ENCODE measurements at places on chromosomes 7 and 10.

DNA sequence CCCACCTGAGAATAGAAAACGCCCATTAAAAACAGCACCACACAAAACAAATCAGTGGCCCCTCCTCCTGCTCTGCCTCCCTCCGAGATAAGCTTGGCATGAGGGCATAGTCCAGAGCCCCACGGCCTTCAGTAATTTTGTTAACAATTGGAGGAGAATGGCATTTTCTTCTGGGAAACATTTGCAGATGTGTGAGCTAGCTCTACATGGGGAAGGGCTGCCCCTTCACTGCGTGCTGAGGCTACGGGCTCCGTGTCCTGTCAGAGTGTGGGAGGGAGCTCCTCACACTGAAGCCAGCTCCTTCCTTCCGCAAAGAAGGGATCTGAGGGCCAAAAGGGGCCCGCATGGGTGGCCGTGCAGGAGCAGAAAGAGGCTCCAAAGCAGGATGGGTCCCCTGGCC lies 15.2 kb downstream of the GRK5 start:
- no peak for DNase-seq

- no peak for DNase-seq
These were observed 93.6 kb downstream of the CTNNA3 start for GRCh38 chr10:67602268-67602950.

DNA sequence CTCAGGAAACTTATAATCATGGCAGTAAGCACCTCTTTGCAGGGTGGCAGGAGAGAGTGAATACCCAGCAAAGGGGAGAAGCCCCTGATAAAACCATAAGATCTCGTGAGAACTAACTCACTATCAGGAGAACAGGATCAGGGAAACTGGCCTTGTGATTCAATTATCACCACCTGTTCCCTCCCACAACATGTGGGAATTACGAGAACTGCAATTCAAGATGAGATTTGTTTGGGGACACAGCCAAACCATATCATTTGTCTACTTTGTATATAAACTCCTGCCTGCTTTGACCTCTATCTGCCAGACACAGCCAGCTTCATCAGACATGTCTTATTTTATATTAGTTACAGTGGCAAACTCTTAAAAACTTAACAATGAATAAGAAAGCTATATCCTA lies 50.4 kb downstream of the ARMC3 start:
- DNase-seq: no peak

DNA sequence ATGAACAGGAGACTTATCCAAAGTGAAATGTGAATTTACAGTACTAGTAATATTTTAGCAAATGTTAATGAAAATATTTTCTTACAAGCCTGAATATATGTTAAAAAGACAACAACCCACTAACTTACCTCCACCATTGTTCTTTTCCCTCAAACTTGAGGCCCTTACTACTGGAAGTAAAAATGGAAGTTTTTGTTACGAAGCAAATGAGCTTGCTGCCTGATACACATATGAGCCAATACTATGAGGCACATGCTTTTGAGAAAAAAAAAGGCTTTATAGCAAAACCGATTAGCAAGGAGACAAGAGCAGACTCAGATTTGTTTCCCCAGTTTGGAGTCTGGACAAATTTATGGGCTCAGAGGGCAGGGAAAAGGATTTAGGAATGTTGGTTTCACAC lies 29.0 kb downstream of the PRPS1L1 start:
- DNase-seq: no peak

DNA sequence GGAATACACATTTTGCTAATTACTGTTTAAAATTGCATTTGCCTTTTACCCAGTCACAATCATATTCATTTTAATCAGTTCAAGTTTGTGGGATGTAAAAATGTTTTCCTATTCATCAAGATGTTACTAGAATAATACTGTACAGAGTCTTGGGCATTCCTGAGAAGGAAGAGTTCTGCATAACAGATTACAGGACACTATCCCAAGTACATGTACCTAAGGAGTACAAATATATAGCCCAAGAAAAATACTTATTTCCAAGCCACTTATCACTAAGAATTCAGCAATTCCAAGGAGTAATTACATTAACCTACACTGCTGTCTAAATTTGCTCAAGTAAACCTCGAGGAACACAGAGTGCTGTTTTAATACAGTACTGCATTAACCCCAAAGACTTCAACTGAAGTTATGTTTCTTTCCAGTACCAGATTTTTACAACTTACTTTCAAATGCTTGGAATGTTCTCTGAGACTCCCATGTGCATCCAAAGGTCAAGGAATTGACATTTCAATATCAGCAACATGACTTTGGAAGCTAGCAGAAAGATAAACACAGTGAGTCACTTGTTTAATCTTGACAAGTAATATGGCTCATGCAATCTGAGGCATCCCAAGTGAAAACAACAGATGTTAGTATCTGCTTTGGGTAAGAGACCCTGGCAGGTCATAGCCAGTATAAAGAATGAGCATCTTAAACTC lies 125.4 kb upstream of the BET1 start:
- DNase-seq: no peak

GRCh38 chr7:151157645-151158329 lies 9.7 kb downstream of the GBX1 start:
- no peak for DNase-seq

DNA sequence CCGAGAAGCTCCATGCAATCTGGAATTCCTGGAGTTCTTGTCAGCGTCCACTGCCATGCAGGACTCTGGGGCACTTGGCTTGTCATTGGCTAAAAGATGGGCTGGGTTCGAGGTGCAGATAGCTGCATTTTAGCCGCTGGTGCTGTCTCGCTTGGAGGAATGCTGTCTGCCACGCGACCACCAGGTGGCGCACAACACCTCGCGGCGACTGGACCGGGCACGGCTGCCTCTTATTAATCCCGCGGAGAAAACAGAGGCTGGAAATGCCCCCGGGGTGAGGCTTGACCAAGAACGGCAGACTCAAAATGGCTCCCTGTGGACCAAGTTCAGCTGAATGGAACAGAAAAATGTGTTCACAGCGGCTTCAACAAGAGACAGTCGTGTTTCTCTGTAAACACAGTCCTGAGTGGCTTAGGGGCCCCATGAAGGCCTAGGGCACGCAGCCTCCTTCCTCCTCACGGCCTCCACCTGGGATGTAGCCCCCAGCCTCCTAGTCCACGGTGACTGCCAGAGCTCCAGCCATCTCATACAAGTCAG lies 46.2 kb downstream of the AOC1 start:
- DNase-seq: peak; percentile 70

DNA sequence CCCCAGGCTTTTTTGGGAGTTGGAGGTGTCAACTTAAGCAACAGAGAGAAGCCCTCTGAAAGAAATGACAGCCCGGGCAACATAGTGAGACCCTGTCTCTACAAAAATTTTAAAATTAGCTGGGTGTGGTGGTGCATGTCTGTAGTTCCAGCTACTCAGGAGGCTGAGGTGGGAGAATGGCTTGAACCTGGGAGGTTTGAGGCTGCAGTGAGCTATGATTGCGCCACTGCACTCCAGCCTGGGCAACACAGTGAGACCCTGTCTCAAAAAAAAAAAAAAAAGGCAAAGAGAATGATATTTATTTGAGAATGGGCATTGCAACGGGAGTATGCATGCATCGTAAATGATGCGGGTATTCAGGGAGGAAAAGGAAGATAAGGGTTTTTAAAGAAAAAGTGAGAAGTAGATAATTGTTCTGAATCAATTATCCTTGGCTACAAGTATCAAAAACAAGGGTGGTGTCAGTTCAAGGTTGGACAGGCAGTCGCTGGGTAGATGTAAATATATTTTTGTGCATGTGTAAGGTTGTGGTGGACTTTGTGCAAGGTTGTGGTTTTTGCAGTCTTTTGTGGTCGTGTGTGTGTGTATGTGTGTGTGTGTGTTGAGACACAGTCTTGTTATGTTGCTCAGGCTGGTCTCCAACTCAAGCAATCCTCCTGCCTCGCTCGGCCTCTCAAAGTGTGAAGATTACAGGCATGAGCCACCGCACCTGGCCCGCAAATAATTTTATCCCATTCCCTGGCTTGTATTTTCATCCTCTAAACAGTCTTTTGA lies 65.6 kb downstream of the COL26A1 start:
- DNase-seq: no peak

GRCh38 chr7:46839651-46840050 lies 742.3 kb downstream of the TNS3 start:
- no peak for DNase-seq

- no peak for DNase-seq
These were observed 14.2 kb upstream of the SLC18A3 start for GRCh38 chr10:49595713-49596492.

GRCh38 chr10:111525696-111526095 lies 448.9 kb downstream of the ADRA2A start:
- no peak for DNase-seq

- DNase-seq: no peak
These were observed 79.9 kb downstream of the CDK14 start for GRCh38 chr7:90675982-90676381.

GRCh38 chr10:100566561-100566960 lies 30.8 kb downstream of the HIF1AN start:
- DNase-seq: no peak

- DNase-seq: no peak
These were observed 10.6 kb downstream of the BRAF start for GRCh38 chr7:140914083-140914482.

DNA sequence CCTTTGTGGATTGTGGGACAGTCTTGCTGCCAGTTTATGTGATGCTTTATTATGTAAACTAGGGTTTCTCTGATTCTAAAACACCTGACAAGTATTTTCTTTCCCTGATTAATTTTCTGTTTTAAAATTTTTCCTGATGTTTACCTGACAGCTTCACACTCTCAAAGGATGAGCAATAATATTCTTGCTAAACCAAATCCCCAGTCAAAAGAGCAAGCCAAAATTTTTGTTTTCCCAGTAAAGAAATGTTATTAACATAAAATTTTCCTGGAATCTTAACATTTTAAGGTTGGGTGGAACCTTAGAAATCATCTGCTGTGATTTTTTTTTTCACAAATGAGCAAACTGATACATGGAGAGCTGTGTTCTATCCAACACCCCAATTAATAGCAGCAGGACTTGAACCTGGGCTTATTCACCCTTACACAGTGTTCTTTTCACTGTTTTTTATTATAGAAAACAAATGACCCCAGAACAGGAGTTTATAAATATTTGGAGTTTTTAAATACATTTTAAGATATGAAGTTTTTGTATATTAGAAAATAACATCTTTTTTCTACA lies 185.2 kb upstream of the VIPR2 start:
- no peak for DNase-seq

DNA sequence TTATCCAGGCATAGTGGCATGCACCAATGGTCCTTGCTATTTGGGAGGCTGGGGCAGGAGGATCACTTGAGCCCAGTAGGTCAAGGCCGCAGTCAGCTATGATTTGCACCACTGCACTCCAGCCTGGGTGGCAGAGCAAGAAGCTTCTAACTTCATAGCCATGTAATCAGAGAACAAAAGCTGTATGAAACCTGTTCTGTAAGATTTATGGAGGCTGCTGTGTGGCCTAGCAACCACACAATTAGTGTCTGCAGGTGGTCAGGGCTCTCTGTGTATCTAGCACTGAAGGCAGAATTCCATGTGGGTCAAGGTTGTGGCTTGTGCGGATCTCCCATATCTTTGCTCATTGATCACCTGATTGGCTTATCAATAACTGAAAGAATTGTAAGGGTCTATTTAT lies 221.5 kb upstream of the FOXK1 start:
- DNase-seq: no peak

- no peak for DNase-seq
These were observed 97.8 kb upstream of the PPIF start for GRCh38 chr10:79249186-79250121.

GRCh38 chr7:85521108-85521694 lies 334.3 kb upstream of the SEMA3D start:
- DNase-seq: no peak

GRCh38 chr7:151272405-151272804 lies 23.9 kb upstream of the SMARCD3 start:
- no peak for DNase-seq

DNA sequence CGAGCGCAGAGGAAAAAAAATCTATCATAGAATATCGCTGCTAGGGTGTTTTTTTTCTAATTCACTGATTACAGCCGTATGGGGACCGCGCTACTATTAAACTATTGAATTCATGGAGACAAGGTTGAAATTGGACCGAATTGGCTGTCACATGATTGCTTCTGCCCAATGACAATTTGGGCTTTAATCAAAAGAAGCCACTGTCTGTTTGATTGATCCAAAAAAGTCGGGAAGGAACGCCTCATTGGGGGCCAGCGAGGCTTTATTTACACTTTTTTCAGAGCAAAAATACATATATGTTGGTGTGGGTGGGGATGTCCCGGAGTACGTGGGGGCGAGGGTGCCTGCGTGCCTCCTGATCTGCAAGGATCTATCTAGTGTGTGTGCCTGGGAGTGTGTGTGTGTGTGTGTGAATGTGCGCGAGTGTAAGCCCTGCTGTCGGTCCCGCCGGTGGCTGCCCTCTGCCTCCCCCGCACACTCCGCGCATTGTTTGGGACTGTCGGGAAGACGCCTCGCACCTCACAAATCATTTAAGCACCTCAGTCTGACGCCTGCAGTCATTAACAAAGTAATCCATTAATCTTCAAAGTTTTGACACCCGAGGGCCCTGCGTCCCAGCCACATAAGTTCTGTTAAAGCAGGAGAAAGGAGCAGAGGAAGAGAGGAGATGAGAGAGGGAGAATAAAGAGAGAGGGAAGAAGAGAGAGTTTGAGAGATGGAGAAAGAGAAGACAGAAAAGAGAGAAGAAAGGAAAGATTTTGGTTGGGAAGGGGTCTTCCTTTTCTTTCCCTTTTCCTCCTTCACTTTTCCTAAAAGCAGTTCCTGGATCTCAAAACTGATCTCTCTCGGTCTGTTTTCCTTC lies at the start of gene HOXA2:
Gene HOXA2 (minus strand): TSS at position 103 of the 862 bp plus-strand sequence. CDS start 183 bp downstream, outside the sequence.
- DNase-seq: no peak

DNA sequence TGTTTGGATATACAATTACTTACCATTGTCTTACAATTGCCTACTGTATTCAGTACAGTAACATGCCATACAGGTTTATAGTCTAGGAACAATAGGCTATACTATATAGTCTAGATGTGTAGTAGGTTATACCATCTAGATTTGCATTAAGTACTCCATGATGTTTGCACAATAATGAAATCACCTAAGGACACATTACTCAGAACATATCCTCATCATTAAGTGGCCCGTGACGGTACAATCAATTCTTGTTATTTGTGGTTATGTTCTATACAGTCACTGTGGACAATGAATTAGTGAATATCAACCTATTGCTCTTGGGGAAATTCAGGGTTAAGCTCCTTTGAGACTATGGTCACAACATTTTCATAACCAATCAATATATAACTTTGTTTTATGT lies 75.6 kb downstream of the MICU1 start:
- DNase-seq: no peak

GRCh38 chr10:77586719-77587415 lies 50.7 kb downstream of the KCNMA1 start:
- peak; percentile 16 for DNase-seq

GRCh38 chr10:132848291-132848701 lies 62.3 kb upstream of the NKX6-2 start:
- no peak for DNase-seq

DNA sequence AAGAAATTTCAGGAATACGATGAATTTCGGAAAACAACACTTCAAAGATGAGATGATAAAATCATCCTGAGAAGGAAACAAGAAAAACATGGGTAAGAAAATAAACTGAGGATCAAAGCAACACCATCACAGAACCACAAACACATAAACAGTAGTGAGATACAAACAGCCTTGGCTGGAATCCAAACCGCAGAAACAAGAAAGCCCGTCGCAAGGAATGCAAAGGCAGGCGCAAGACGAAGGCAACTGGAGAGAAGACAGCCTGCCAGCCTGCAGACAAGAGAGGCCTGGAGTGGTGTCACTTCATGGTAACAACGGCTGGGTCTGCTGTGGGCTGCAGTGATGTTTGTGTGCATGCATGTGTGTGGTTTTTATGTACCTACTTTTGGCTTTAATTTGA lies 61.8 kb upstream of the DRGX start:
- DNase-seq: no peak

- no peak for DNase-seq
These were observed 31.6 kb downstream of the SLIT1 start for GRCh38 chr10:97154162-97154561.

- no peak for DNase-seq
These were observed 1.3 kb downstream of the ELN start for GRCh38 chr7:74029089-74029785.
